ENCODE measurements at places on chromosomes 13 and 19. TPM values are rescaled to one million over a fixed set of nuclear protein-coding genes. Genes with fewer than 3 reads are reported as not detected.

Gene LILRA1
- not detected for total RNA-seq

Gene ZNF667
- 0.78 TPM for total RNA-seq

Gene GDF15
- not detected for total RNA-seq

Gene SAMD4B
- 63.7 TPM for total RNA-seq

Gene RUBCNL
- total RNA-seq, result 0.78 TPM

Gene CYP4F12
- total RNA-seq, result 1.2 TPM

Gene SACS
- total RNA-seq, result 23.8 TPM

Gene CLDND2
- total RNA-seq, result not detected

DNA sequence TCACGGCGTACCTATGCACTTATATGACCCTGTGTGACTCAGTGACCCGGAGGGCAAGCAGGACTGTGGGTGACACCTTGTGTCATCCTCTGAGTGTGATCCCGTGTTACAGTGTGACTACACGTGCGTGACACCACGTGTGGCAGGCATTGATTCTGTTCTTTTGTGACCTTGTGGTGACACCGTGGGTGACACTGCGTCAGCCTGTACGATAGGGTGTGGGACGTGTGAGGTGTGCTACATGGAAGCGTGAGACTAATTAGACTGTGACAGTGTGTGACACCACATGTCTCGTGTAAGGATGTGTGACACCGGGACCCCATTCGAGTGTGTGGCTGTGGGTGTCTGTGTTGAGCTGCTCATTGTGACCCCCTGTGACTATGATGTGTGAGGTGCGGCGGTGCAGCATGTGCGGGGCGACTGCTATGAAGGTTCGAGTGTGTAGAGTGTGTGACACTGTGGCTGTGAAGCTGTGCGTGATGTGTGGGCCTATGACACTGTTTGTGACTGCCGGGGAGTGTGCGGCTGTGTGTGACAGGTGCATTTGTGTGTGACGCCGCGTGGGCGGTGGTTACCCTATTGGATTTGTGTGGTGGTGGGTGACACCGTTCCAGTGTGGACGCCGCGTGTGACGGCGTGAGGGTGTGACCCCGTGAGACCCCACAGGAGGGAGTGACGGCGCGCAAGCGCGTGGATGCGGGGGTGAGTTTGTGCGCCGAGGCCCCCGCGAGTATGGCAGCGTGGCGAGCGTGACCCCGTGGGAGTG, 399 bp upstream of the SPTBN4 start:
- H3K4me3 ChIP-seq, result peak overlapping the region; percentile 85
- H3K27ac ChIP-seq, result peak overlapping the region; percentile 97
- H3K27me3 ChIP-seq, result no peaks in the 10 kb centered on the region
- DNase-seq, result no peak

DNA sequence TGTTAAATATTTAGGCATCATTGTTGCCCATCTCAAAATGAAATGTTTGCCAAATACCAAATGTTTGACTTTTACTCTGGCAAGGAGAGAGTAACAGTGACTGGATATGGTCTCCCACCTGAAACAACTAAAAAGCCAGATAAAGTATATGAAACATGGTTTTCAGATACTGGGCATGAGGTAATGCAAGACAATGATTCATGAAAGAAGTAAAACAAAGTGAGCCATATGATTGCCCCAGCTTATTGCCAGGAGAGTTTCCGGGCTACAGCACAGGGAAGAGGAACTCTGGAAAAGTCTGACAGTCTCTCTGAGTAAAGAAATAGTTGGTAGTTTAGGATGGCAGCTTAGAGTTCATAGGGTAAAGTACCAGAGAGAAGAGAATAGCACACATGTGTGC, 354.6 kb downstream of the DNAJC15 start:
- H3K27me3 ChIP-seq, result no peaks in the 10 kb centered on the region
- no peak overlapping the region for H3K4me3 ChIP-seq
- no peaks in the 10 kb centered on the region for H3K36me3 ChIP-seq
- H3K27ac ChIP-seq, result no peak overlapping the region

DNA sequence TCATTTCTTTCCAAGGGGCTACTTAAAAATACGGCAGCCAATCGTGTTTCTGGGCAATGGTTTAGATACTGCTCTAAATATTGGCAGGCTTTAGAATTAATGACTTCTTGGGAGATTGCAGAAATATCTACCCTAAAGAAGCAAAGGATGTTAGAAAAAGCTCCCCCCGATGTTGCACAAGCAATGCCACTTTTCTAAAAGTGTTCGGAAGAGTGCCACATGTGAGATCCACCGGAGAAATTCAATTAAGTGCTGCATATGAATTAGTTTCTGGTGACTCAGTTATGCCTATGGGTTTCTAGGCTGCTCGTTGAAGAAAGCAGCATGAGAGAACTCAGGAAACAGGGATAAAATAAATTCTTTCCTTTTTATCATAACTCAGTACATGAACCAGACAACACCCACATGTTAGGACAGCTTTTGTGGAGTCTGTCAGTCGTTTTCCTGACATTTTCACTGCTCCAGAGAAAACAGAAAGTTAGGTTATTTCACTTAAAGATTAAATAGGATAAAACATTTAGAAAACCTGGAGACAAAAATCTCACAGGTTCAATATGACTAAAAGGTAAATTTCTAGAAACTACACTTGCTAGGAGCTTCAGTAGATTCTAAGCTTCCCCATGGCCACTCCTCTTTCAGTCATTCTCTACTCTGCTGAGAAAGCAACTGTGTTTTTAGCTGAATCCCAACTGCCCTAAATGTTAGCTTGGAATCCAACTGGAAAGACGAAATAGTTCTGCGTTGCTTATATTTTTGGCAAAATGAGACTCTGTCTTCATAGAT, 244.7 kb downstream of the DCLK1 start:
- no peaks in the 10 kb centered on the region for H3K4me1 ChIP-seq
- H3K4me3 ChIP-seq, result no peak overlapping the region
- DNase-seq, result no peak
- no peaks in the 10 kb centered on the region for H3K36me3 ChIP-seq
- no peak overlapping the region for H3K27ac ChIP-seq

- no peak overlapping the region for H3K27ac ChIP-seq
- H3K27me3 ChIP-seq, result no peaks in the 10 kb centered on the region
- peak overlapping the region; percentile 51 for H3K4me3 ChIP-seq
- DNase-seq, result no peak
- H3K4me1 ChIP-seq, result peaks cover 3% of the 10 kb centered on the region
- H3K36me3 ChIP-seq, result no peaks in the 10 kb centered on the region
Measured at GRCh38 chr13:112943309-112944125, 25.5 kb upstream of the MCF2L start.

DNA sequence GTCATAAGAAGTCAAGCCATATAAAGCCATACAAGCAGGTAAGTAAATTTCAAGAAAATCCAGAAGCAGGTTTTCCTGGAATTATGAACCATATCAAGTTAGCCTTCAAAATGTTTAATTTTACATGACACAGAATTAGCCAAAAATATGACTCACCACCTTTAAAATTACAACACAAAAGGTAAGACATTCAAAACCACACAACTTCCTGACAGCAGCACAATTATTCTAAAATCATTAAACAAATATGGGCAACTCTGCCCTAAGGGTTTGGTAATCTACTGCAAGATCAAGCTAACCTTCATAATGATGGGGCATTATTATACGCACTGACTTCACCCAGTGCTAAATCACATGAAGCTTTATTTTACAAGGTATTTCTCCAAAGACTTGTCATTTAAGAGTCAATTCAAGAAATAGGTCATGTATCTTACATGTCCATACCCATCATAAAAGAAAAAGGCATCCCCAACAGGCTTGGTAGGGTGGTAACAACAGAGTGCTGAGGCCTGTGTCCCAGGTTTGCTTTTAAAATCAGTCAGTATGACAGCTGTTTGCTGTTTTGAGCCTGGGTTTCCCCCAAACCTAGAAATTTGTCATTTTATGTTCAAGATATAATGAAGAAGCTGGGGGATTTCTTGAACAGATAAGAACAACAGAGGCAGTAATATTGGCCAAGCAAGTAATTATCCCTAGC, 15.2 kb downstream of the RCBTB1 start:
- H3K4me1 ChIP-seq, result no peaks in the 10 kb centered on the region
- H3K27ac ChIP-seq, result no peak overlapping the region
- no peaks in the 10 kb centered on the region for H3K27me3 ChIP-seq
- no peak overlapping the region for H3K4me3 ChIP-seq
- DNase-seq, result no peak

GRCh38 chr13:39379118-39379517, 223.9 kb downstream of the LHFPL6 start:
- H3K4me3 ChIP-seq, result no peak overlapping the region
- H3K27ac ChIP-seq, result no peak overlapping the region
- H3K36me3 ChIP-seq, result no peaks in the 10 kb centered on the region
- H3K27me3 ChIP-seq, result no peaks in the 10 kb centered on the region

DNA sequence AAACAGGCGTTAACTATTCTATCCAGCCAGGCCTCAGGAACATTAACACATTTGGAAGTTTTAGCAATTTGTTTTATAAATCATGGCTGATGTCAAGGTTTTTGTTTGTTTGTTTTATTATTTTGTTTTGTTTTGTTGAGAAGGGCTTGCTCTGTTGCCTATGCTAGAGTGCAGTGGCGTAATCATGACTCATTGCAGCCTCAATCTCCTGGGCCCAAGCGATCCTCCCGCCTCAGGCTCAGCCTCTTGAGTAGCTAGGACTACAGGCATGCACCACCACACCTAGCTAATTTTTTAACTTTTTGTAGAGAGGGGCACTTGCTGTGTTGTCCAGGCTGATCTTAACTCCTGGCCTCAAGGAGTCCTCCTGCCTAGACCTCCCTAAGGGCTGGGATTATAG, 28.3 kb downstream of the NUP58 start:
- H3K36me3 ChIP-seq, result no peaks in the 10 kb centered on the region
- no peak overlapping the region for H3K4me3 ChIP-seq

GRCh38 chr19:55255618-55256423, 3.0 kb downstream of the PPP6R1 start:
- H3K36me3 ChIP-seq, result no peaks in the 10 kb centered on the region
- DNase-seq, result no peak
- H3K27ac ChIP-seq, result no peak overlapping the region
- no peaks in the 10 kb centered on the region for H3K27me3 ChIP-seq

GRCh38 chr13:114234645-114235421, at the start of gene CDC16:
CDC16 (plus strand) TSS chr13:114234897; CDS start chr13:114235085, 188 bp downstream.
- peak; percentile 91 for DNase-seq
- H3K4me3 ChIP-seq, result peak within 1 kb of the TSS; percentile 86
- peaks cover 5% of the 10 kb centered on the region for H3K4me1 ChIP-seq
- H3K27ac ChIP-seq, result peak within 1 kb of the TSS; percentile 82
- no peaks in the 10 kb centered on the region for H3K27me3 ChIP-seq
- peaks cover 25% of the 10 kb centered on the region for H3K36me3 ChIP-seq

DNA sequence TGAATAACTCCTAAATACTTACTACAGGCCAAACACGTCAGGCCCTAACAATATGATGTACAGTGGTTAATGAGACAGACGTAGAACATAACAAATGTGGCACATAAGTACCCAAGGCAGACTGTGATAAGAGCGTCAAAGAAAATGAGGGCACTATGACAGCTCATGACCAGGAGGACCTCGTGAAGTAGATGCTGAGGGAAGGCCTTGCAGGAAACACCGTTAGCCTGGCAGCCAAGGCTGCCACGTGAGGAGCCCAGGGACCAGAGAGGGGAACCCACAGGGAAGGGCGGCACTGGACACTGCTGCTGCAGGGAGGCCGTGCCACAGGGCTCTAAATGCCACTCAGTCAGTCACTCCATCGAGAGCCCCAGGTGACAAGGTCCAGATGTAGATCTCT, 5.7 kb downstream of the TUBGCP3 start:
- no peaks in the 10 kb centered on the region for H3K36me3 ChIP-seq
- no peak for DNase-seq
- no peak overlapping the region for H3K4me3 ChIP-seq
- no peaks in the 10 kb centered on the region for H3K27me3 ChIP-seq
- peaks cover 10% of the 10 kb centered on the region for H3K4me1 ChIP-seq
- H3K27ac ChIP-seq, result no peak overlapping the region

DNA sequence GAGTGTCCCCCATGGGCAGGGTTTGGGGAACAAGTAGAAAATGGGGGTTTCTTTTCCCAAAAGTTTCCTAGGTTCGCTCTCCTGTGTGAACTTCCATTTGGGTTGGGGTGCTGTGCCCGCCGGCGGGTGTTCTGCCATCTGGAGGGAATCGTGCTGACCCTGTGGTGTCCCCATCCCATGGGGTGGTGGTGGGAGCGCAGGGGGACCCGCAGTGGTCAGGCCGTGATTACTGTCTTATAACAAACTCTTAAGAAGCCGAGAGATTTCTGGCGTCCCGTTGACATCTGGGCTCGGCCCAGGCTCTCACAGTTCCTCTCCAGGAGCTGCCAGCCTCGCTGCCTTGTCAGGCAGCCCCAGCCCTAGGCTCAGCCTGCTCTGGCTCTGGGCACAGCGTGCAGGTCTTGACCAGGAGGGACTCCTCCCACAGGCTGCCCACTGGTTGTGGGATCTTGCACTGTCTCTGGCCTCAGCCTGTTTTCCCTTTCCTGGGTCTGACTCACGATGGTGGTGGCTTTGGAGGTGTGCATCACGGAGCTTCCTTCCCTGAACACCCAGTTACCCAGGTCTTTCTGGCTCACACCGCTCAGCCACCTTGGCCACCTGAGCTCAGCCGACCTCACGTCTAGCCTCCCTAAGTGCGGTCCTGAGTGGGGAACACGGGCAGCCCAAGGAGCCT, 34.5 kb downstream of the PLEKHJ1 start:
- no peak overlapping the region for H3K27ac ChIP-seq
- no peaks in the 10 kb centered on the region for H3K36me3 ChIP-seq
- DNase-seq, result no peak
- H3K4me3 ChIP-seq, result no peak overlapping the region
- no peaks in the 10 kb centered on the region for H3K27me3 ChIP-seq

- no peak for DNase-seq
- no peaks in the 10 kb centered on the region for H3K4me1 ChIP-seq
- no peaks in the 10 kb centered on the region for H3K27me3 ChIP-seq
Measured at GRCh38 chr13:100460266-100460665, 128.3 kb downstream of the GGACT start.

DNA sequence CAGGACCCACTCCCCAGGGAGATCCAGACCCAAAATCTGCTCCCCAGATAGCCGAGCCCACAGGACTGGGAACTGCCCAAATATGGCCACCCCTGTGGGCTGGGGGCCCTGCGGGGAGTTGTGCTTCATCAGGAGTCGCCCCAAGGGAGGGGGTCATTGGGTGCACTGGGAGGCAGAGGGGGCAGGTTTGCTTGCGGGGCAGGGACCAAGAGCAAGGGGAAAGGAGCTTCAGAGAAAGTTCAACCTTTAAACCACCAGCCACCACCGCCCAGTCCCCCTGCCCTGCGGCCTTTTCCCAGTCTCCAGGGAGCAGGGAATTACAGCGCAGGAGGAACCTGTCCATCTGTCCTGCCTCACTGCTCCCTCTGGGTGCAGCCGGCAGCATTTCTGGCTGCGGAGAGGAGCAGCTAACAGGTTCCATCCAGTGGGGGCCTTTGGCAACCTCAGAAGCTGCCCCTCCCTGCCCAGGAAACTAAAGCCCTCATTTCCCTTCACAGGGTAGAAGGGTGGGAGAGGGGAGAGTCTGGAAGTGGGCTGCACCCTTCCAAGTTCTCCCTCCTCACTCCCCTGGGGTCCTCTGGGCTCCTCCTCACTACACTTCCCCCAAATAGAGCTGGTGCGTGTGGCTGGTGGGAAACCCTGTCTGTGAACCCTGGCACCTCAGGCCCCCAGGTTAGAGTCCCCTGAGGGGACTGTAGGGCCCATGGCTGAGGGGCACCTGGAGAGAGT, 13.8 kb upstream of the ASF1B start:
- H3K27me3 ChIP-seq, result no peaks in the 10 kb centered on the region
- no peaks in the 10 kb centered on the region for H3K36me3 ChIP-seq
- no peak overlapping the region for H3K4me3 ChIP-seq
- peak overlapping the region; percentile 76 for H3K27ac ChIP-seq
- peaks cover 19% of the 10 kb centered on the region for H3K4me1 ChIP-seq
